ENCODE measurements at places on chromosomes 6 and 20.

GRCh38 chr20:15570156-15570555 lies 1003.1 kb downstream of the KIF16B start:
- no peak for DNase-seq

DNA sequence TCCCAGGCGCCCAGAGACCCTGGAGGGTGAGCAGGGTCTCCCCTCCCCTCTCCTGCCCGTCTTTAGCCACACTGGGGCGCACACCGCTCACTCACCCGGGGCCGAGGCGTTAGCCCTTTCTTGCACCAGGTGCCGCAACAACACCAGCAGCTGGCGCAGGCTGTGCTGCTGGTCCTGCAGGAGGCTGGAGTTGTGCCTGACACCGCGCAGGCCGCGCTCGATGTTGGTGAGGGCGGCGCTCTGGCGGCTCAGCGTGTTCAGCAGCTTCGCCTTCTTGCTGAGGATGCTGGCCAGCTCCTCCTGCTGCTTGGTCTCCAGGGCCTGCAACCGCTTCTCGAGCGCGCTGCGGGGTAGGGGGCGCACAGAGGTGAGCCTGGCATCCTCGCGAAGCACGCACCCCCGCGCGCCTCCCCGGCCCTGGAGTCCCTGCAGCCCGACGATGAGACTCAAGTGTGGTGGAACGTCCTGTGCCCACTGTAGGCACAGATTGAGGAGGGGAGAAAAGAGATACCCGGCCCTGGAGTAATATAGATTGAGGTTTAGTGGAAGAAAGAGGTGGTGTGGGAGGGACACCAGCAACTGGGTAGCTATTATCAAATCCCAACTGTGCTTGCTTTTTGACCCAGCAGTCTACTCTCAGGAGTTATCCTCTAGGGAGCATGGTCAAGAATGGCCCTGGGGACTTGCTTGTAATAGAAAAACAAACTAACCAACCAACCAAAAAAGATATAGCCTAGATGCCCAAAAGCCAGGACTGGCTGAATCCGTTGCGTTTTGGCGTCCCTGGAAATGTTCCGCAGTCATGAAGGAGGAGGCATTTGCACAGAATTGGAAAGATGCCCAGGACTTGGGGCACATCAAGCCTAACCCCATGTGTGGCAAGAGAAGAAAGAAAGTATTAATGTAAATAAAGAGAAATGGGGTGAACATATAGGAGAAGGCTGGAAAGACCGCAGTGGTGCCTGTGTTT lies 30.9 kb downstream of the ANGPT4 start:
- no peak for DNase-seq

DNA sequence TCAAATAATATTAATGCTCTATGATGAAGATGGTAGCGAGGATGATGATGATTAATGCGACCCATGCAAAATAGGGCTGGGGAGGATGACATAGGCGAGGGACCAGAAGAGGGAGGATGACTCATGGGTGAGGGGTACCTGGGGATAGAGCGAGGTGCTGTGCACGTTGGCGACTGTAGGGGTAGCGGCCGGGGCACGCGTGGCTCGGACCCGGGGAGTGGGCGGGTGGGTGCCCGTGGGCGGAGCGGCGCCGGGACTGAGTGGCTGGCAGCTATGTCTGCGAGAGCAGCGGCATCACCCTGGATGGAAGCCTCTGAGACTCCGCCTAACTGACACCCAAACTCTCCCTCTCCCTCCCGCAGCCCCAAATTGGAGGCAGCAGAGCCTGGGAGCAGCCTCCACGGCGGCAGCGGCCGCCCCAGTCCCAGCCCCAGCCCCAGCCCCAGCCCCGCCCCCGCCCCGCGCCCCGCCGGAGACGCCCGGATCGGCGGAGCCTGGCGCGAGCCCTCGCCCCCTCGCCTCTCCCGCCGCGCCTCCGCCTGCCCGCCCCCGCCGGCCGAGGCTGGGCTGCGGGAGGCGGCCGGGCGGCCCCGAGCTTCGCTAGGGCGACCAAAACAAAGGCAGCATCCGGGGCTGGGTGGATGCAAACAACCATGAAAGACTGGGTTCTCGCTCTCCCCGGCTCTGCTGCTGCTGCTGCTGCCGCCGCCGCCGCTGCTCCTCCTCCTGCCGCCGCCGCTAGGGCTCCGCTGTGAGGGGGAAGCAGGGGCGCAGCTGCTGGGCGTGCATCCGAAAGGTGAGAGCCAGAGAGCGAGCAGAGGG lies at the start of gene RIMS1:
RIMS1 (plus strand) TSS at position 367 of the 822 bp plus-strand sequence. CDS start 474 bp downstream, outside the sequence.
- DNase-seq: peak; percentile 75

- no peak for DNase-seq
Observed at GRCh38 chr20:38728191-38728781, 4.0 kb downstream of the SLC32A1 start.

DNA sequence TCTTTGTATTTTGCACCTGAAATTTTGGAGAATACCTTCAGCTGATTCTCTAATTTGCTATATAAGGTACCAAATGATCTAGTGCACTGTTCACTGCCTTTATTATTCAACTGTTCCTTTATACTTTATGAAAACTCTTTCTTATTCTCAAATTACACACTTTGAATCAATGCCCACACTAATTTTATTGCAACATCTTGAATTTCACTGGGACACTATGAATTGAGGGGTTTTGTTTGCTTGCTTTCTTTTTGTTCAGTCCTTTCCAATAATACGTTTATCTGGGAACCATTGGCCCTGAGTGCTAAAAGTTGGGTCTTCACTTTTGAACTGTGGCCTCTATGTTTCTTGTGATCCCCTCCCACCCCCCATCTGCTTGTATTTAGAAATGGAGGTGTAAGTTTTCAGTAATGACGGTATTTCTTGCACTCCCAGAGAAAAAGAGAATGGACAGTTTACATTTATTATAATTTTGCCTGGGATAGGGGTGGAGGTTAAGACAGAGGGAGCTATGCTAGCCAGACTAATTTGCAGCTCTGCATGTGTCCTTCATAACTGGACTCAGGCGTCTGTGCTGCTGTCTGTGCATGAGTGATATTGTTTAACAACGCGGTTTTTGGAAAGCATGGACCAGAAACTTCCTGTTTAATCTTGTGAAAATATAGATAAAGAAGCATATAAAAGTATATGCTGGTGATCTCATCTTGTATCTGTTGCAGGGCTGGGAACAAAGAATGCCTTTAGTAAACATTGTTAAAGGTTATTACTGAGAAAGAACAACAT lies 98.1 kb downstream of the DNAH8 start:
- DNase-seq: no peak

DNA sequence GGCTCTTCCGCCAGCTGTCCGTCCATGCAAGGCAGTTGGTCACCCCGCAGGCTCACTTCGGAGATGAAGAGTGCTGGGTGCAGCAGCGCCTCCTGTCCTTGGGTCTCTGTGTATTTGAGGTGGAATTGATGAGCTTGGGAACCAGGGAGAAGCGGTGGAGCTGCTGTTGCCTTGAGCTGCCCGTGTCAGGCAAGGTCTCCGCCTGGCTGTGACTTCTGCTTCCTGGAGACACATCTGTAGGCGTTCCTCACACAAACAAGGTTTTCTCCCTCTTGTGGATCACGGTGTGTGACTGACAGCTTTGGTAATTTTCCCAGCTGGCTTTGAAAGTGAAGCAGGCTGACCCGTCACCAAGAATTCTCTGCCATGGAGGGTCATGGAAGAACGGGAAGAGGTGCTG lies 2.5 kb upstream of the SLC17A9 start:
- DNase-seq: no peak

GRCh38 chr6:31532644-31533454 lies 4.1 kb downstream of the MCCD1 start:
- no peak for DNase-seq

- no peak for DNase-seq
Observed at GRCh38 chr6:136826216-136826615, 3.8 kb downstream of the PEX7 start.

GRCh38 chr6:90469906-90470305 lies 117.0 kb downstream of the MAP3K7 start:
- no peak for DNase-seq

GRCh38 chr20:29497261-29497671 lies 1760.2 kb upstream of the DEFB115 start:
- DNase-seq: peak; percentile 74

GRCh38 chr6:111861431-111861885 lies 11.8 kb downstream of the FYN start:
- DNase-seq: peak; percentile 96

- DNase-seq: peak; percentile 17
Observed at GRCh38 chr6:97524811-97525210, 241.8 kb upstream of the MMS22L start.

DNA sequence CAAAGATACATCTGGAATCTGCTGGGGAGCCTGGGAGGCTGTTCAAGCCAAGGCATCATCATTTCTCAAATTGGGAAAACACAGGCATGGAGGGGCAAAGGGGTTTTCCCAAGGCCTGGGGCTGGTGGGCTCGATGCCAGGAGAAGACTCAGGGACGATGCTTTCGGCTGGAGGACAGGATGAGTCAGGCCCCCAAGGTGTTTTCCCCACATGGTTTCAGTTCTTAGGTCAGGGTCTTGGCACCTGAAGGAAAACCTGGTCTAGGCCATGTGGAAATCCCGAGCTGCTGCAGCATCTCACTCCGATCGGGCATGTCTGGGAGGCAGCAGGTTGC lies 348.1 kb downstream of the CDC5L start:
- no peak for DNase-seq

- DNase-seq: no peak
Observed at GRCh38 chr20:9172851-9173250, 104.0 kb downstream of the PLCB4 start.

- no peak for DNase-seq
Observed at GRCh38 chr6:69696273-69696672, 100.5 kb downstream of the LMBRD1 start.

DNA sequence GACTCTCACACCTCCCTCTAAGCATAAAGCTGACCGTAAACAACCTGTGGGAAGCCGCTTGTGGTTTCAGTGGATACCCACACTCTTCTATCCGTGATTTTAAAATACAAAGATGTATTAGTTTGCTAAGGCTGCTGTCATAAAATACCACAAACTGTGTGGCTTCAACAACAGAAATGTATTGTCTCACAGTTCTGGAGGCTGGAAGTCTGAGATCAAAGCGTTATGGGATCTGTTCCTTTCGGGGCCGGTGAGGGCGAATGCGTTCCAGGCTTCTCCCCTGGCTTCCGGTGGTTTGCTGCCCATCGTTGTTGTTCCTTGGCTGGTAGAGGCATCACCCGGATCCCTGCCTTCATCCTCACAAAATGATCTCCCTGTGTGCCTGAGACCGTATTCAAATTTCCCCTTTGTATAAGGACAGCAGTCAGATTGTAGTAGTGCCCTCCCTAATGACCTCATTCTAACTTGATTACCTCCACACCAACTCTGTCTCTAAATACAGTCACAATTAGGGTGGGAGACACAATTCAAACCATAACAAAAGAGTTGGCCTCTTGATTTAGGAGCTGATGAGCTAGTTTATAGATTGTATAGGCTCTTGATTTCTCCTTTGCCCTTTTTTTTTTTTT lies 210.6 kb upstream of the SOX4 start:
- no peak for DNase-seq

DNA sequence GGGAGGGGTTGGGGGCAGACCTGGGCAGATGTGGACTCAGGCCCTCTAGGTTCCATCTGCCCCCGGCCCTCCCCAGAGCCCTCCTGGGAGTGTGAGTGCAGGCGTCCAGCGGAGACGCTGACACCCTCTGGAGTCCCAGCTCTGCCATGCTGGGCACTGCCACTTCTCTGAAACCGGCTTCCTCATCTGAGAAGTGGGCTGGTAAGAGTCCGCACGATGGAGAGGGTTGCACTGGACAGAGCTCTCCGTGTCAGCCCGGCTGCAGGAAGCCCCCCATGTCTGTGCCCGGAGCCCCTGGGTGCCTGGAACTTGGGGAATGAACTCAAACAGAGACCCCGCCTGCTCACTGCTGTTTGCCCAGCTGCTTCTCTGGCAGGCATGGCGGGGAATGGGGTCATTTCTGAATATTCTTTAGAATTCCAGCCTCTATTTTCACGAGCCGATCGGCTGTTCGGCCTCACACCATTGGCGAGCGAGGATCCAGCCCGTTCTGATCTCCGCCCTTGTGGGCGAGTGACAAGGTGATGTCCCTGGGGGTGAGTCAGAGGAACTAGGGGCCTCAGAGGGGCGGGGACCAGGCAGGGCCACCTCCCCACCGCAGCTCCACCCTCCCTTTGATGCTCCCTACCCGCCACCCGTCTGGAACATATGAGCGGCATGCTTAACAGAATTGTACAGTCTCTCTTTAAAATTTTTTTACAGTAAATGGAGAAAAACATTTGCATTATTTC lies 47.8 kb upstream of the GATA5 start:
- DNase-seq: no peak

GRCh38 chr20:48003021-48003420 lies 217.7 kb upstream of the SULF2 start:
- DNase-seq: no peak

GRCh38 chr20:57094252-57094891 lies 172.1 kb downstream of the BMP7 start:
- DNase-seq: no peak

DNA sequence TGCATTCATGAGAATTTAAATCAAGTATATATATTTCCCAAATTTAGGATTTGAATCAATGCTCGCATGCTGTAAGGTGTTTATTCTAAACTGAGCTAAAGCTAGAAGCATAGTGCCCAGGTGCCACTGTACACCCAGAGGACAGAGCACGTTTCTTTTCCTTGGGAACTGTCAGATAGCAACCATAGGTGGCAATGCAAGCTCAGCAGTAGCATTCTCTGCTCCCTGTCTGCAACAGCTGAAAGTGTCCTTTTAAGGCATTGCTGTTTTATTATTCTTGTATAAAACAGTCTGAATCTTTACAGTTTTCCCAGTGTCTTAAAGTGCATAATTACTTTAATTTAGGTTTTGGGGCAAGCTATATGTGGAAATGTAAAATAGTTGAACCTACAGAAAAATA lies 443.4 kb upstream of the MMS22L start:
- no peak for DNase-seq

DNA sequence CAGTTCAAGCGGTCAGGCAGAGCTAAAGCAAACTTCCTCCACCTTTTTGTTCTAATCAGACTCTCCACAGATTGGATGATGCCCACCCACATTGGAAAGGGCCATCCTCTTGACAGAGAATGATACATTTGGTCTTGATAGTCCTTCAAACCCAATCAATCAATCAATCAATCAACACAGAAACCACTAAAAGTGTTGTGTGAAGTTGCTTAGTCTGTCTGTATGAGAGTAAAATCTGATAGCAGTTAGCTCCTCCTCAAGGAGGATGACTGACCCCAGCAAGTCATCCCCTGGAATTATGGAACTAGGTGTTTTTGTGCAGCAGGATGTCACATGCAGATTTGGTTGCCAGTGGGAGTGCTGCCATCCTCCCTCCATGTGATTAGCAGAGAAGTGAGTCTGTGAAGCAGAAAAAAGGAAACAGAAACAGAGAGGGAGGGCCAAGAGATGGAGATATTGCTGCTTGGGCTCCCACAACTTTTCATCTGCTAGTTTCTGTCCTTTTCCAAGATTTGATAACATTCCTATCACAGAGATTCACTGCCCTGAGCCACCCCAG lies 32.0 kb upstream of the SSTR4 start:
- no peak for DNase-seq

DNA sequence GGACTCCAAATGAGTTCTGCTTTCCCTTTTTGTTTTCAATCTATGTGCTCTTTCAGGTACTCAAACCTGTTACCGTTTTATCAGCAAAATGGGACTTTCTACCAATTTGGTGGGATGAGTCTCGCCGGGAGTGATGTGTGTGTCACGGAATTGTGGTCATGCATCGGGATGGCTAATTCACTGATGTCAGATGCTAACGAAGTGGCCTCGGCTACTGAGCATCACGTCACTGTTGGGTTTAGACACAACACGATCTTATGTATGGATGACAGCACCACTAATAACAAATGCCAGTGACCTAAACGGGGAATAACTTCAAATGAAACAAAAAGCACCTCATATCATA lies 1.6 kb upstream of the PCK1 start:
- DNase-seq: no peak
